Fibroblast of villous mesenchyme (primary cell): ENCODE measurements at places on chromosomes 1 and 21.
A peak's percentile ranks its signal among the peaks of the same experiment; 100 is the strongest.

DNA sequence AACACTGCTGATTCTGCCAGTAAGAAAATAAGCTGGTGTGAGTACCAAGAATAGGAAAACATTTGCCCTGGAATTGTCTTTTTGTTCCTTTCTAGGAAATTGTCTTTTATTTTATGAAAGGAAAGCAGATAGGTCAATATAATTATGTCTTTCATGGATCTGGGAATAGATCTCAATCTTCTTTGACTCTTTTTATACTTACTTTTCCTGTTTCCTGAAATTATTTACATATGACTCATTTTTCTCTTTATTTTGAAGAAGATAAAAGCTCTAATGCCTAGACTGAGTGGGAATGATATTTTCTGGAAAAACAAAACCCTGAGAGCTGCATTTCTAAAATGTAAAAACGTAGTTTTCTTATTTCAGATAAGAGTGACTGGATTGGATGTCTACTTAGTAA is 100.1 kb downstream of the MAN1A2 start:
- no peak for DNase-seq

DNA sequence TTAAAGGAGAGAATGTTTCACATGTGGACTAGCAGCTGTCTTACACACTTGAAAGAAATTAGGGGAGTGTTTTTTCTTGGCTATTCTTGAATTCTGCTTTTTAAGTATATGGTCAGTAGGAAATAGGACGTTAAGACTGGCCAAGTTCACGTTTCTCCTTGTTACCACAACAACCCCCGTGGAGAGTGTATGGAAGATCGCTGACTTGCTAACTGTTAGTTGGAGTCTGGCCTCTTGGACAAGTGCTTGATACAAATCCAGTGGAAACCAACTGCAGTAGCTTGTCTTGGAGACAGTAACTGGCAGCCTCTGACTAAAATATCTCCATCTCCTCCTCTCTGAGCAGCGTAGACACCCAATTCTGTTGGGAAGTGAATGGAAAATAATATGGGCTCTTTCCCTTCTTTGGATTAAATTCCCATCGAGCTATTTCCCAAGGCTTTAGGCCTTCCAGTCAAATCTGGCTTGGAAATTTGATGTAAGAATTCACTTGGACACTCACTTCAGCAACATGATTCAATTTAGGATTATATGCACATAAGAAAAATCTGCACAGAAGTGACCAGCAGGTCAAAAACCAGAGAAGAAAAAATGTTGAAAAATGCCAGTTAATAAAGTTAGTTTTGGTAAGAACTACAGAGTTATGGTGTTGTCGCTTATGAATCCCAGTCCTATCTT is 3.6 kb upstream of the NFIA start:
- DNase-seq = no peak

DNA sequence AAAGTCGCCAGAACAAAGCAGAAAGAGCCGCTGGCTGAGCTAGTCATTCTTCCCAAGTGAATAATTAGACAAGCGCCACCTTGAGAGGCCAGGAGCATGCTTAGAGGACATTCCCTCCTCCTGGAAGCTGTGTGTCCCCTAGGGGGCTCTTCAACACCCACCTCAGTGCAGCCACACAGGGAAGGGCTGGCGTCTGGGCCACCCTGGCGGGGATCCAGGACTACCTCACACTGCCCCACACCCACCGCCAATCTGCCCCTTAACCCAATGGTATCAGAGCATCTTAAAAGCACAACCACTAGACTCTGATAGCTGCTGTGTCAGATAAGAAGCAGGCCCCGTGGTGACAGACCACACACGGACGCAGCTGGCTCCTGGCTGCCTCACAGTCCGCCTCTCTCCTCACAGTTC is 24.9 kb downstream of the SETD4 start:
- DNase-seq = no peak

DNA sequence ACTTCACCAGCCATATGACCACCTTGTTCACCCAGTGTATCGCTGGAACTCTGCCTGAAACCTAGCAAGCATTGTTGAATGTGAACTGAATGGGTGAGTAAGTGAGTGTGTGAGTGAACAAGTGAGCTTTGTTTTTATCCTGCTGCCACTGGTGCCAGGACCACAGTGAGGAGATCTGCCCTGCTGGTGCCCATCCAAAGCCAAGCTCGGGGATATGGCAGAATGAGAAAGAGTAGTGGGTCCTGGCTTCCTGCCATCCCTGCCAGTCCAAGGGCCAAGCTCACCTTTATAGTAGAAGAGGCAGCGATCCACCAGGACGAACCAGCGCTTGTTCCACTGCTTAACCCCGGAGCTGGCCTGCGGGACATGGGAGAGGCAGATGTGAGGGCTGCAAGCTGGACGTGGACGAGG is 53.4 kb upstream of the GOLT1A start:
- no peak for DNase-seq

DNA sequence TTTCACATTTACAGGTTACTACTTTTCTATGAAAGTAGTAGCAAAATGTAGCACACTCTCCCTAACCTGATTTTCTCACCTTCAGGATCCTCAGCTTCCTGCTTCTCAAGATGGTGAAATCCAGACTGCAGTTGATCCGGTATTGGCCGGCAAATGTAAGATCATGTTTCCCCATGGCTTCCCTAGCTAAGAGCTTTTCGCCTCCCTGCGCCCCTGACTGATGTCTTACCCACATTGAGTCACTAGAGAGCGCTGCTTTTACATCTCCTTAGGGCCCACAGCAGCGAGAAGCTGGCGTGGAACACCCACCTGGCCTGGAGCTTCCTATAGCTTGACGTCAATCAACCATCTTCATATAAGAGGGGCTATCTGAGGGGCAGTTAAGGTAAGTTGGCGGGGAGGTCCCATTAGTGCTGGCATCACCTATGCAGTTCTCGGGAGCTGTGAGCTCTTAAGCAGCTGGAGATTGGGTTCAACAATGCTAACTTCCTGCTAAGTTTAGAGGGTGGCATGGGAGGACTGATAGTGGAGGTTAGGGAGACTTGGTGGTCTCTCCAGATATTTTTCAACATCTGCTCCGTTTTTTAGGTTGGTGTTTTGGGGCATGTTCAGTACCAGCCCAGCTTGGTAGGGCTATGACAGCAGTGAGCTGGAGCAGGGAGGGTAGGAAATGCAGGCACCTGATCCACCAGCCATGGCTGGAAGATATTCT is 5.5 kb downstream of the PTPN7 start:
- DNase-seq = peak; percentile 80

DNA sequence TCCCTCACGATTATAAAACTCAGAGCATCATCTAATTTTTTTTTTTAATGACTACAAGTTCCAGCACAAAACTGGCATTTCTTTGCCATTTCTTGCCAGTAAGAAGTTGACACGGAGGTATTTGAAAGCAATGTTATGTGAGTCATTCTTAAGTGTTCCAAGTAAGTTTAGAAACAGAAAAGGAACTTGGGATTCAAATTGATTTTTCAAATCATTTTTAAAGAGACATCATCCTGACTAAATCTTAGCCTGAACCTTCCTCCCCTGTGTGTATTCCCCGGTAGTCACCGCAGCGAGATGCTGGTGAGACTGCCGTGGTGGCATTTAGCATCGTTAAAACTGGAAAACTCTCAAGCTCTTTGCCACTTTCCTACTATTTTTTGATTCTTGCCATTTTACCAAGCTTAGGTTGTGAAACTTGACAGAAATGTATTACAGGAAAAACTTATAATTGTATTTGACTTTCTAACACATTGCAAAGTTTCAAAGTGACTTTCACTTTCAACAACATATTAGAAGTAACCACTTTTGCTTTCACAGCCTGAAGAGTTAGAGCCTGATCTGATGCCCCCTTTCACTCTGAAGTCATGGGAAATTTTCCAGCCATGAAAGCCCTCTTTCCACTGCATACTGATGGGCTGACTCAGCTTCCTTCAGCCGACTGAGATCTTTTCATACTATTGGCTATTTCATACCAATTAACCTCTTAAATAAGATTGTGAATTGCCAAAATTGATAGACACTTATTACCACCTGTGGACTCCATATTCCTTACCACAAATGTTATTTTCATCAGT is 61.4 kb downstream of the OLFML2B start:
- peak; percentile 88 for DNase-seq
